ENCODE measurements at places on chromosomes 16 and 17. TPM values are rescaled to one million over a fixed set of nuclear protein-coding genes. Genes with fewer than 3 reads are reported as not detected.

Gene SLC5A11
- polyA plus RNA-seq, result not detected

Gene HOXB9
- 0.45 TPM for polyA plus RNA-seq

Gene STH
- not detected for polyA plus RNA-seq

Gene TCAP
- 377 TPM for polyA plus RNA-seq

Gene NUPR1
- polyA plus RNA-seq, result 31.2 TPM

GRCh38 chr16:73710526-73710925 lies 586.1 kb upstream of the PSMD7 start:
- no peak for DNase-seq

DNA sequence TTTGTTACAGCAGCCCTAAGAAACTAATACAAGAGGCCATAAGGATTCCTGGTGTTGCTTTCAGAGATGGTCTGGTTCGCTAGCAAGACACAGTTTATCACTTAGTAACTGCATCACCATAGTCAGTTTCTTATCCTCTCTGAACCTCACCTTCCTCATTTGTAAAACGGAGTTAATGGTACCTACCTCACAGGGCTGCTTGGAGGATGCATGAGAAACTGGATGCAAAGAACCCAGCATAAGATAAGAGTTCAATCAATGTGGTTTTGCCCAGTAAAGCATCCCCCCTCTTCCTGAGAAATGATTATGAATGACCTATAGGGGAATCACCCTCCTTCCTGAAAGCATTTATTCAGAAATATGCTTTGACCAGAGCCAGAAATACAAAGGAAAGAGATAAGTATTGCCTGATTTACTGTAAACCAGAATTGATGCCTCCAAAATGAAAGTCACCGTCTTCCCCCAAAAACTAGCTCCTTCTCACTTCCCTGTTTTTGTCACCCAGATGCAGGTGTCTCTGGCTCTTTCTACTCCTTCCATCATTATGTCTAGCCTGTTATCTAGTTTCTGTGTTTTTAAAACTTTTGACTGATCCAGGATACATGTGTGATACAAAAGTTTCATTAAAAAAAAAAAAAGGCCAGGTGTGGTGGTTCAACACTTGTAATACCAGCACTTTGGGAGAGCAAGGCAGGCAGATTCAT lies 2.8 kb upstream of the TEFM start:
- no peak for DNase-seq

DNA sequence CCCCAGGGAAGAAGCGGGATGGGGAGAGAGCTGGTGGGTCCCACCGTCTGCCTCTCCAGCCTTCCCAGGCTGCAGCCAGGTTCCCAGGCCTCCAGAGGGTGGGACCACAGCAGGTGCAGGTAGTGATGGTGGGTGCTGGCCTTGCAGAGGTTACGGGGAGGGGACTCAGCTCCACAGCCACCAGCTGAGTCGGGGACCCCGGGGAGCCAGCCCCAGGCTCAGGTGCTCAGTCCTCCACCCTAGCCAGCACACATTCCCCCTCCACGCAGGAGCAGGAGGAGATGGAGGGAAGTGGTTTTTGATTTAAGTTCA lies 5.0 kb downstream of the TP53I13 start:
- DNase-seq, result no peak

DNA sequence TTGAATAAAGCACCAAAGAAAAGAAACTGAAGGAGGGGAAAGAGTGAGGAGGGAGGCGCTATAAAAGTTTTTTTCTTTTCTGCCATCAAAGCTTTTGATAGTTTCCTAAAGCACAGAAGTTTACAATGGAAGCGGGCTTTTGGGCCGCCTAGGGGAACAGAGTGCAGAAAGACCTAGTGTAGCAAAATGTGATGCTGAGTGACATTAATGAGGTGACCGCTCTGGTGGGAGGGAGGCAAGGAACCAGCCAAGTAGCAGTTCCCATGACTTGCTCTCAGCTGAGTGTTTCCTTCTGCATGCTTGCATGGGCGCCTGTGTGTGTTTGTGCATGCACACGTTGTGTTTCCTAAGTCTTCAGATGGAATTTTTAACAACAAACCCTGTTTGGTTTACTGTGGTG lies 15.5 kb downstream of the MSI2 start:
- DNase-seq, result no peak

GRCh38 chr17:3913531-3914311 lies 2.5 kb downstream of the P2RX1 start:
- peak; percentile 78 for DNase-seq

DNA sequence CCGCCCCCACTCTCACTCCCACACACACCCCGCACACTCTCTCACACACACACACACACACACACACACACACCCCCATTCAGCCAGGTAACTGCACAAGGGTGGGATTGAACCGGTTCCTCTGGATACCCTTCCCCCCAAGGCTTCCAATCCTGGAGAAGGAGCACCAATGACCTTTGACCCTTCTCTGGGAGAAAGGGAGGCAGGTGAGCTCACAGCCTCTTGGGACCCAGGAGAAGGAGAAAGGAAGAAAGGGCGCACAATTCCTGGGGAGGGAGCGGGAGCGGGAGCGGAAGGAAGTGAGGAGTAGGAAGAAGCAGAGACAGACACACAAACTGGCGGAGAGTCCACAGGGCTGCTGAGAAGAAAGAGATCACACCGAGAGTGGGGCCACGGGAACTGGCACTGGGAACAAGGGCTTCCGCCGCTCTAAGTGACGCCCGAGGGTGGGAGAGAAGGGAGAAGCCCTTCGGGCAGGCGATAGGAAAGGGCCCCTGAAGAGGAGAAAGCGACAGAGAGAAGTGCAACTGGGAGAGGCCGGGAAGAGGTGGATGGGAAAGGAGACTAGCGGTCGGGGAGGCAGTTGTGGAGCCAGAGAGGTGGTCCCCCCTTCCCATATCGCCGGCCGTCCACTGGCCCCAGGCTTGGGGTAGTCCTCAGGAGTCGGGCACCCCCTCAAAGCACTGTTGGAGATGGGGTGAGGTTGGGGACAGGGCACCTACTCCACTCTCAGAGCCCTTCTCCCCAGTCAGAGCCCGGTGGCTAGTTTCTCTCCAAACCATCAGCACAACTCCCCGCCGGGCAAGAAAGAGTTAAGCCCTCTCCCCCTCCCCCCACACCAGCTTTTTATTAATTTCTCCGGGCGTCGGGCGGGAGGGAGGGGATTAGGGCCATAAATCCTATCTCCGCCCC lies 1.3 kb downstream of the SAMD14 start:
- no peak for DNase-seq

DNA sequence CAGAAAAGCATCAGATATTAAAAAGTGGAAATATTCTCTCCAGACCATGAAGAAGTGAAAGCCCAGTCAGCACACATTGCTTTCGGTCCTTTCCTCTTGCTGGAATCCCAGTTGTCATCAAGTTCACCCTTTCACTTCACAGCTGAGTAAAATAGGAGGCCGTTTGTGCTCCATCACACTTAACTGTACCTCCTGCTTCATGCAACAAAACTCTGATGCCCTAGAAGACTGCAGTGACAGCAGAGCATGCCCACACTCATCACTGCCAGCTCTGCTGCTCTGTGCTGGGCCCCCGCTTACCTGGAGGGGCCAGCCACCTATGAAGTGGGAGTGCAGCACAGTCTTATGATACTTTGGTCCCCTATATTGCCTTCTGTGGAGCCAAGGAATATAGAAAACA lies 62.5 kb downstream of the N4BP1 start:
- DNase-seq, result no peak

- no peak for DNase-seq
Measured at GRCh38 chr16:49563666-49564065, 190.1 kb downstream of the C16orf78 start.

- no peak for DNase-seq
Measured at GRCh38 chr16:58088091-58088490, 41.1 kb downstream of the CFAP20 start.

- DNase-seq, result no peak
Measured at GRCh38 chr17:75270966-75271232, at the start of gene MIF4GD. Gene MIF4GD, minus strand, starts transcription at chr17:75271231. Its CDS starts 1,036 bp downstream, at chr17:75270195.

- no peak for DNase-seq
Measured at GRCh38 chr17:75854101-75854748, 910 bp downstream of the WBP2 start.

- no peak for DNase-seq
Measured at GRCh38 chr16:7218936-7219335, 113.7 kb upstream of the RBFOX1 start.

DNA sequence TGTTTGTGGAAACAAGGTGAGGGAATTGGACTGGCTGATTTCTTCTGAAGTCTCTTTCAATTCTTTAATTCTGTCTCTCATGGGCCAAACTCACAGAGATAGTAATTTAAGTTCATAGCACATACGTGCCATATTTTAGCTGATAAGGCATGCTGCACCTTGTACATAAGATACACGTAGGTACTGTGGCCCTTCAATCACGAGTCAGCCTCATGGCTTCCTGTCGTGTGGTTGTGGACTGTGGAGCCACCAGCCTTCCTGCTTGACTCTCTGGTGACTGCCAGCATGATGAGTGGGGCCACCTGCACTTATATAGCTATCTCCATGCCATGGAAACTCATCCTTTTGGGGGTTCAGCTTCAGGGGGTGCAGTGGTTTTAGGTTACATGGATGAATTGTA lies 25.1 kb downstream of the KSR1 start:
- DNase-seq, result no peak
